ENCODE measurements at places on chromosomes 11 and 22. TPM values are rescaled to one million over a fixed set of nuclear protein-coding genes. Genes with fewer than 3 reads are reported as not detected.

The MMP3 gene
- not detected for total RNA-seq

The RASL10A gene
- total RNA-seq = under 0.01 TPM

The PTGDR2 gene
- 0.52 TPM for total RNA-seq

The CASP12 gene
- 0.52 TPM for total RNA-seq

The SCN2B gene
- 2.1 TPM for total RNA-seq

The MAPK8IP2 gene
- 0.52 TPM for total RNA-seq

The PUS3 gene
- 8.4 TPM for total RNA-seq

The RBMXL2 gene
- not detected for total RNA-seq

The C1QTNF4 gene
- total RNA-seq = 6.8 TPM

The CHRDL2 gene
- 0.52 TPM for total RNA-seq

The TMEM225 gene
- not detected for total RNA-seq

The KCNJ1 gene
- total RNA-seq = not detected

The DNAJB7 gene
- not detected for total RNA-seq

The OR52E8 gene
- total RNA-seq = not detected

The CCDC116 gene
- total RNA-seq = not detected

The PISD gene
- 11.0 TPM for total RNA-seq

The RFPL3 gene
- total RNA-seq = not detected

The MS4A12 gene
- not detected for total RNA-seq

The MRGPRF gene
- 16.7 TPM for total RNA-seq

The TSPAN32 gene
- total RNA-seq = 2.1 TPM

The DUSP8 gene
- total RNA-seq = 0.52 TPM

The MRPL11 gene
- total RNA-seq = 27.1 TPM

The PYGM gene
- 291 TPM for total RNA-seq

The MTA2 gene
- 63.7 TPM for total RNA-seq

The BIRC3 gene
- 1.6 TPM for total RNA-seq

The ACCS gene
- 20.9 TPM for total RNA-seq

The MN1 gene
- 2.6 TPM for total RNA-seq

The XKR3 gene
- not detected for total RNA-seq

The GAB4 gene
- total RNA-seq = not detected

The KIF18A gene
- 4.7 TPM for total RNA-seq

The TPBGL gene
- total RNA-seq = not detected

The SYT8 gene
- not detected for total RNA-seq

The UBQLNL gene
- total RNA-seq = under 0.01 TPM

The JAML gene
- total RNA-seq = 6.8 TPM

The MMP27 gene
- total RNA-seq = not detected

The C11orf86 gene
- total RNA-seq = not detected

The MFNG gene
- 3.7 TPM for total RNA-seq

The VPREB1 gene
- total RNA-seq = not detected

The SNX32 gene
- total RNA-seq = under 0.01 TPM

The GAS2 gene
- total RNA-seq = 42.8 TPM

The DNAL4 gene
- total RNA-seq = 12.0 TPM

The DKK3 gene
- 56.4 TPM for total RNA-seq

The KRTAP5-7 gene
- not detected for total RNA-seq

The TEX54 gene
- total RNA-seq = not detected

The P2RX6 gene
- total RNA-seq = 11.0 TPM

The SLN gene
- 2,012 TPM for total RNA-seq

The DEUP1 gene
- not detected for total RNA-seq

The KLHL35 gene
- total RNA-seq = 4.7 TPM

The FOLR3 gene
- total RNA-seq = 0.52 TPM

The ARFGAP3 gene
- 32.9 TPM for total RNA-seq

The TYR gene
- total RNA-seq = not detected

The FGF3 gene
- total RNA-seq = not detected

The FAM227A gene
- 0.52 TPM for total RNA-seq

Measured in skeletal muscle tissue (tissue), 5 donors.